ENCODE measurements at places on chromosomes 7 and 10.

GRCh38 chr7:154469652-154470051, 417.5 kb downstream of the DPP6 start:
- no peak for DNase-seq

DNA sequence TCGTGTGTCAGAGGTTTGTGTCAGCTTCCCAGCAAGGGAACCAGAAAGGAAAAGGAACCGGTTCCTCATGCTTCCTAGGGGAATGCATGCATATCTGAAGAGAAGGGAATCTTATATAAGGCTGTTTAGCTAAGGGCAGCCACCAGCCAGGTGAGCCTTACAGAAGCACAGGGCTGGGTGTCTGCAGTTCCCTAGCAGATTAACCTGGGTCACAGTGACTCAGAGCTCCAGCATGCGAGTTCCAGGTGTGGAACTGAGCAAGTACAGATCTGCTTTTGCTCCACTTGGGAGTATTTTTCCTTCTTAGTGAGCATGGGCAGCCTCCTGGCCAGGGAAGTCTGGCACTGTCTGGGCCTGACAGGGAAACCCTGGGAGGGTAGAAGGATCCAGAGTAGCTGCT, 957 bp upstream of the ANKRD2 start:
- DNase-seq: no peak

DNA sequence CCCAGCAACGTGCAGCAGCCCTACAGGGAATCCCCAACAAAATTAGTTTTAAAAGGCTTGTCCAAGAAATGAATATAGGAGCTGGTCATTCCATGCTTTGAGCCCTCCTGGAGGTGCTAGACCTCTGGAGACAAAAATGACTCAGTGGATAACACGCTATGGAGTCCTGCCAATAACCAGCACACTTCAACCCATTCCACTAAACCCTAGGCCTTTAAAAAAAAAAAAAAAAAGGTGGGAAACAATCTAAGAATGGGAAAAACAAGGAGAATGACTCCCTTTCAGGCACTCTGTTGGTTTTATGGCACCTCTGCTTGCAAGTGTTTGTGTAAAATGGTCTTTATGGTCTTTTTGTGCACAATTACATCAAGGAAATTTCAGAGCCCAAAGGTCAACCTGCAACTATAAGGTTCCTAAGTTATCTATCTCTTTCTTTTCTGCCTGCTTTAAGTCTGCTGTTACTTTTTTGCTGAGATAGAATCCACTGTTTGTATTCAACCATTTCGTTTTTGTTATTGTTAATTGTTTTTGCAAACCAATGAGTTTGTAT, 21.3 kb downstream of the AVL9 start:
- DNase-seq: no peak

DNA sequence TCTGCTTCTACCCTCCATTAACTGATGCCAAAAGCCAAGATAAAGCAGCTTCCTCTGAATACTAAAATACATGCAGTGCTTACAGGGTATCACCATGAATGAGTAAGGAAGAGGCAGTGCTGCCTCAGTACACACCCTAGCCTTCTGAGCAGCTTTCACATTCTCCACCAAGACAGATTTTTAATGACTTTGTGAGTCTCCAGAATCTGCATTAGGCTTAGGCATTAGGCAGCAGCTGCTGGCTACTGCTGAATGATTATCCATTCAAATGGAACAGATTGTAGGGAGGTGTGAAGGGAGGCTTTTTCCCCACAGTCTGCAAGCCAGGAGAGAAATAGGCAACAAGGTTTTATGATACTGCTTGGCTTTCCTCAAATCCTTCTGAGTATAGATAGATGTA, 1226.7 kb upstream of the LRRN3 start:
- no peak for DNase-seq

GRCh38 chr7:54996391-54996790, 22.4 kb upstream of the EGFR start:
- DNase-seq: no peak

- DNase-seq: no peak
Measured at GRCh38 chr7:7832518-7832917, 114.1 kb upstream of the RPA3 start.

All from CD4-positive, alpha-beta T cell treated with Interleukin-1 beta for 1 hour (primary cell).